Stimulated activated CD4-positive, alpha-beta T cell treated with anti-CD3 and anti-CD28 coated beads, Interleukin-15, amount 100 ng/mL, for 1 hour (primary cell): ENCODE measurements at places on chromosomes 6 and 20.

- DNase-seq = no peak
These were observed 12.1 kb upstream of the C20orf203 start for GRCh38 chr20:32685541-32686529.

DNA sequence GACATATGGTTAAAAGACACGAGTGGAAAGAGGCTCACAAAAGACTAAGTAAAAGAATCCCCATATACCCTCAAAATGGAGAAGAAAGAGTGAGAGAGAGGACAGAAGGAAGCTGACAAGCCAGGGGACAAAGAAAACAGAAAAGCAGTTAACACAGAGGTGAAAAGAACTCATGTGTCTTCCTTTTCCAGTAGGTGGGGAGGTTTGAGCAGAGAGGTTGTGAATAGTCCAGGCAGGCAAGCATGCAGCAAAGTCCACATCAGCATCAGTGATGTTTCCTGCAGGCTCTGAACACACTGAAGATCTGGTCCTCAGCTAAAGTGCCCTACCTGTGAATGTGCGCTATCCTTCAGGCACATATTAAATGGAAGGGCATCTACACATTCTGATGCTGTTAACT is 196.5 kb upstream of the IRAK1BP1 start:
- DNase-seq = no peak

- no peak for DNase-seq
These were observed 96.8 kb upstream of the MLIP start for GRCh38 chr6:54014440-54014839.

- no peak for DNase-seq
These were observed 81.8 kb downstream of the SGK1 start for GRCh38 chr6:134235937-134236751.

- no peak for DNase-seq
These were observed 259.3 kb upstream of the RIN2 start for GRCh38 chr20:19498756-19499155.

DNA sequence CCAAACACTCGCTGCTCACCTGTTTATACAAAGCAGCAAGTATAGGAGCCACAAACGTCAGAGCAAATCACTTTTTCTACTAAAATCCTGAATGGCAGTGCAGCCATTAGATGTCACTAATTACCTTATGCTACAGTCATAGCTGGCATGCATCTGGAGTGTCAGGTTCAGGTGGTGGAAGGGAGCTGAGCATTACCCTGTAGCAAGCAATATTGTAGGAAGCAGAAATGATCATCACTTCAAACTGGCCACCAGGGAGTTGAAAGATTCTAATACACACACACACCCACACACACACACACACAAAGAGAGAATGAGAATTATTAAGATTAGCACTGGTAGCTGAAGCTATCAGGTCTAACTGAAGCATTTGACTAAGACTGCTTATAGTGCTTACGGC is 75.8 kb downstream of the EFHC1 start:
- DNase-seq = no peak

DNA sequence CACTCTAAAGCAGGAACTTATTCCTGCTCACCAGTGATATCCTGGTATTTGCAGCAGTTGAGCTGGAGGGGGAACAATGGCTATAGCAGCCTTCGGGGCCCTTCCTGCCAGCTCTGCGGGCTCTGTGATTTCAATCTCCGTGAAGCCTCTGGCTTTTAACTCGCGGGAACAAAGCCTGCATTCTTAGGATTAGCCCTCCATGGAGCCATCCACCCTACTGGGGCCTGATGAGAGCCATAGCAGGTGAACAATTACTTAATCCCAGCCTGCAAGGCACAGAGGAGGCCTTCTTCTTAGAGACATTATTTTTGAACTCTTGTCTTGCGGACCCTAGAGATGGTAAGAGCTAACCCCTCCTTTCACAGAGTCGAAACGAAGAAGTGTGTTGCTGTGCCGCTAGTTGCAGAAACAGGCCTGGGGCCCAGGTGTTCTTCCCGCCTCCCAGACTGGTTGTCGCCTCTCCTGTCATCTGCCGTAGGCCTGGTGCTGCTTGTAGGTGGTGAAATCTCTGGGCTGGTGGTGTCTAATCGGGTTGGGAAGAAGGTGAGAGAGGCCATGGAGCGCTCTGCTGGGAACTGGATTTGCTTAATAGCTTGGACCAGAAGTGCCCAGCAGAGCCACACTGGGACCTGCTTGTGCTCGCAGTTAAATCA is 9.7 kb downstream of the GHRH start:
- no peak for DNase-seq

GRCh38 chr20:33896509-33896908 is 85.4 kb downstream of the CHMP4B start:
- no peak for DNase-seq

DNA sequence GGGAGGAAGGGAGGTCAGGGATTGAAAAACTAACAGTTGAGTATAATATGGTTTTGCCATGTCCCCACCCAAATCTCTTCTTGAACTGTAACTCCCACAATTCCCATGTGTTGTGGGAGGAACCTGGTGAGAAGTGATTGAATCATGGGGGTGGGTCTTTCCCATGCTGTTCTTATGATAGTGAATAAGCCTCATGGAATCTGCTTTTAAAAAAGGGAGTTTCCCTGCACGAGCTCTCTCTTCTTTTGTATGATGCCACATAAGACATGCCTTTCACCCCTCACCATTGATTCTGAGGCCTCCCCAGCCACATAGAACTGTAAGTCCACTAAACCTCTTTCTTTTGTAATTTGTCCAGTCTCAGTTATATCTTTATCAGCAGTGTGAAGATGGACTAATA is 833.4 kb upstream of the MAP3K7 start:
- DNase-seq = no peak
